Esophagus squamous epithelium (tissue), 5 donors: ENCODE measurements at places on chromosomes 12 and 14. TPM values are rescaled to one million over a fixed set of nuclear protein-coding genes. Genes with fewer than 3 reads are reported as not detected.

DNA sequence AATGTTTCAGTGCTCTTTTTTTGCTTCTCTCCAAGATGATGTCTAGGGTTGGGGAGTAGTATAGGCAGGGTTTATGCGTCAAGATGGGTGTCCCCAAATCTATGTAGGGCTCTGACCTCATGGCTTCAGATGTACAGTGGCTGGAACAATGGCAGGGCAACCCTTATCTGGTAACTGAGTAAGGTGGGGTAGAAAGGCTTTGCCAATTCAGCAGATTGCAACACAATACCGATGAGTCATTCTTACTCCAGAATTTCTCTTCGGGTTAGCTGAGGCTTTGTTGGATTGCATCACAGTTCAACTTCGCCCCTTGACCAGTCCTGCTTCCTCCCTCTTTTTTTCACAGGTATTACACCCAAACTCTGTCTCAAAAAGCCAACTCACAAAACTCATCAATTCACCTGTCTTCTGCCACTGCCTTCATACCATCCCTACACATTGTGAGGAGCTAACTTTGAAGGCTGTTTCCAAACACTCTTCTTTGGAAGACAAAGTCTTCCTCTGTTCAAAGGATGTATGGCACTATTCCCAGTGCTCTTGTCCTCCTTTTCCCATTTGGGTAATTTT is 190.2 kb upstream of the CNOT2 start:
- no peak for DNase-seq

- DNase-seq: no peak
Observed at GRCh38 chr12:71731439-71732356, 23.0 kb upstream of the RAB21 start.

DNA sequence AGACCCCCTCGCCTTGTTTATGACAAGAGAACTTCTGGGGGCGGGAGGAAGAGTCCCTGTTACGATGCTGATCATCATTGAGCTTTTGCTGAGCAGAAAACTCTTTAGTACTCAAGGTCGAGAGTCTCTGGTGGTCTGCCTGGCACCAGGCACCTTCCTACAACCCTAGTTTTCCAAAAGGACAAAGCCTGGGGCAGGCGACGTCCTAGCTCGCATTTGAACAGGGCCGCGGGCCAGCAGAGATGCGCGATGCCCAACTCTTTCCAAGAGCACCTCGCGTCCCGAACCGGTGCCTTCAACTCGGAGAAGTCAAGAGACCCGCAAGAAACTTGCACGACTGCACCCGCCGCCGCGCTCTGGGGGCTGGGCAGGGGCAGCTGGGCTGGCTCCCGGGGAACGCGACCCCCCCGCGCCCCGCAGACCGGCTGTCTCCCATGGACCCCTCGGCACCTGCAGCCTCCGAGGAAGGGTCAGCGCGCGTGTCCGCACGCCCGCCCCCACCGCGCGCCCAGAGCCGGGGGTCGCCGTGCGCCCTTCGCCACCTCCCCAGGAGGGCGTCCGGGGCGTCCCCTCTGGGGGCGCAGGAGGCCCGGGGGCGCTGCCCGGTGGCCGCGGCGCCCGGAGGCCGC is 377 bp upstream of the BCL7A start:
- no peak for DNase-seq

DNA sequence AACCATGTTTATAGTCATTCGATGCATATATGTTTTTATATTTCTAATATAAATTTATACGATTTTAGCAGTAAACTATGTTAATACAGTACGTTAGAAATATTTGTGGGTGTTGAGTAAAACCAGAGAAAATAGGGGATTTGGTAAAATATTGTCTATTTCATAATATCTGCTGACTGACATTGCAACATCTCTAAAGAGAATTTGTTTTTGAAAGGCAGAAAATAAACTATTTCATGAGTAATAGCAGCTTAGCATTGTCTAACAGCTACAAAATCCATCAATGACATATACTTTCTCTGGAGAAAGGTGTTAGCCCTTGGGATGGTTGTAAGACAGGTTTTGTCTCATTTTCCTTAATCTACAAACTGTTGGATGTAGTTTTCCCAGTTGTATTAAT is 144.9 kb downstream of the PDE3A start:
- no peak for DNase-seq

- no peak for DNase-seq
Observed at GRCh38 chr12:70154960-70155589, 88.2 kb upstream of the CNOT2 start.

- no peak for DNase-seq
Observed at GRCh38 chr14:69133206-69134125, 19.5 kb downstream of the DCAF5 start.

The REP15 gene
- not detected for total RNA-seq

The NXPH4 gene
- 4.0 TPM for total RNA-seq

The RFLNA gene
- total RNA-seq: not detected

The FNTB gene
- 20.4 TPM for total RNA-seq
